ENCODE measurements at places on chromosomes 11 and 22. TPM values are rescaled to one million over a fixed set of nuclear protein-coding genes. Genes with fewer than 3 reads are reported as not detected.

Gene CDCA5
- 45.4 TPM for total RNA-seq

Gene RFPL1
- not detected for total RNA-seq

DNA sequence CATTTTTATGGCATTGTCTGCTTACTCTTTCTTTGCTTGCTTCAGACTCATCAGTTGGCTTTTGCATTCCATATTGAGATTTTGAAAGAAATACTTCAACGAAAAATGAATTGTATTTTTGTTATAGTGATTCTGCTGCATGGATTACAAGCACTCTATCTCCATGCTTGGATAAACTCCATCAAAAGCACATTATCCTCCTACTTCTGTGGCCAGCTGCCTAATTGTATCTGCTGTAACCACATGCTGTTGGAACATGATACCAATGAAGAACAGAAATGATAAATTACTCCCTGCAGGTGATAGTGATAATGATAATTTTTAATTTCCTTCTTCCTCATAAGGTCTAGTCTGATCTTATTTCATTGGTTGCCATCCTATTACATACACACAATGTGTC is 100.8 kb downstream of the PRMT3 start:
- no peak for DNase-seq

DNA sequence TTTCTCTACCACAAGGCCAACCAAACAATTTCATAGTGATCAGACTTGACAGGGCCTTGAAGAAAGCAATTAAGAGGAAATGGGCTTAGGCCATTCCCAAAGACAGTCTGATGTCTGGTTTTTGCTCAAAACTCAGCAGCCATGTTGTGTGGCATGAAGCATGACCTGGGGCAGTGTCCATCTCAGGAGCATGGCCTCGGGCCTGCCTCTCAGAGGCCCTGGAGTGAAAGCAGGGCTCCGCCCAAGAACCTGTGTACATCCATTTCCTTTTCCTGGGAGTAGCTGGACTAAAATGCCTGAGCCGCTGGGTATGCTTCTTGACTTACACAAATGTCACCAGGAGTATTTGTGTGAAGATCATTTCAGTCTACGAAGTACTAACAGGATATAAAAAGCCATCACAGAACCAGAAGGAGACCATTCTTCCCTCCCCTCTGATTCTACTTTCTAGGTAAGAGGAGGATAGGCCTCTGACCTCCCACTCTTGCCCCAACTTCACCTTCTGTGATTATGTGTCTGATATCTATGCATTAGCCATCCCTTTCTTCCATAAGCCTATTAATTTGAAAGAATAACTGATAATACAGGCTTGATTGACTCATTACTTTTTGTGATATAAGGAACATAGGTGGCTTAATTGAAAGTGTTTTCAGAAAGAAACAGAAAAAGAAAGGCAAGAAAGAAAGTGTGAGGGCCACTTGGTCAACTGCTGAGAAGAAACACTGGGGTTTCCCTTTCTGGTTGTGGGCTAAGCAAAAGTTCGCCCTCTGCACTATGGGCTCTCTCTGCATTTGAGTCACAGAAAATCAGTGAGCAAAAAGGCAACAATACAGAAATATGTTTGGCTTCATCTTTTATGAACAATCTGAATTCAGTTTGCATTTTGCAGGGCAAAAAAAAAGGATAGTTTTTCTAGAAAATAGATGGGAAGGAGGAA is 188.6 kb upstream of the MTMR2 start:
- DNase-seq: no peak

DNA sequence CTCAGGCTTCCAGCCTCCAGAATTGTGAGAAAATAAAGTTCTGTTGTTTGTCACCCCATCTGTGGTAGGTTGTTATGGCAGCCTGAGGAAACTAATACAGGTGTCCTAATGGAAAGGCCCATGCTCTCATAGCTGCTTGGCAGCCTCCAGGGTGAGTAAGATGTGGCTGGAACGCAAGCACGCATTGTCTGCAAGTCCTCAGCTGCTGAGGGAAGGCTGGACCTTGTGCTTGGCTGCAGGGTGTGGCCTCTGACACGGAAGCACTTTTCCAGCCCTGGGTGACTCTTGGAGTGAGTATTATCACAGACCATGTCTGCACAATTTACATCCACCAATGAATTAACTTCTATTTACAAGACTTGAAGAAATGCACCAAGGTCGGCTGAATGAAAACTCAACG is 44.4 kb upstream of the BARX2 start:
- no peak for DNase-seq

- no peak for DNase-seq
These were observed 274.2 kb downstream of the CASP12 start for GRCh38 chr11:104624021-104624420.

DNA sequence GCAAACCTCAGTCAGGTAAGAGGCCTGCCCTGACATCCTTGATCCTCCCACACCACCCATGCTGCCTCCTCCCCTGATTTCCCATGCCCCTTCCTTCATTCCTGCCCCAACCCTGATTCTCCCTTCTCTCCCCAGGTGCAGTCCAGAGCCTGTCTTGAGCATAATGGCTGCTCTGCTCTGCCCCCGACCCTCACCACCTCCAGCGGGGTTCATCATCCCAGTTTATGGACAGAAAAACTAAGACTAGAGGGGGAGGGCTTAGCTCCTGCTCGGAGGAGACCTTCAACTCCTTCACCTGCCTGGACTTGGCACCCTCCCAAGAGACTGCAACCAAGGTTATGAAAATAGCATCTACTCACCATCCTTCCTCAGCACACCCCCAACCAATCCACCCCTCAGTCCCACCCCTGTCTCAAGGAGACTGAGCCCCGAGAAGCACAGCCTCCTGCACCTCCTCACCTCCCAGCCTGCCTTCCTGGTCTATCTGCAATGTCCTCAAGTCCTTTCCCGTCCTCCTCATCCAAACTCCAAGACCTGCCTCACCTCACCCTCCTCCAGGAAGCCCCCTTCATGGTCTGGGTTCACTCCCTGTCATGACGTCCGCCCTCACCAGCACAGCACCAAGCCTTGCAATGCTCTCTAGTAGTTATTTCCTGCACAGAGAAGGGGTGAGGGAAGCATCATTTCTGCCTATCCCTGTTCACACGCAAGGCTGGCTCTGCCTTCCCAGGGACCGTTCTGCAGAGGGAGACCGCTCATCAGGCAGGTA is 103.1 kb downstream of the PDE2A start:
- no peak for DNase-seq

DNA sequence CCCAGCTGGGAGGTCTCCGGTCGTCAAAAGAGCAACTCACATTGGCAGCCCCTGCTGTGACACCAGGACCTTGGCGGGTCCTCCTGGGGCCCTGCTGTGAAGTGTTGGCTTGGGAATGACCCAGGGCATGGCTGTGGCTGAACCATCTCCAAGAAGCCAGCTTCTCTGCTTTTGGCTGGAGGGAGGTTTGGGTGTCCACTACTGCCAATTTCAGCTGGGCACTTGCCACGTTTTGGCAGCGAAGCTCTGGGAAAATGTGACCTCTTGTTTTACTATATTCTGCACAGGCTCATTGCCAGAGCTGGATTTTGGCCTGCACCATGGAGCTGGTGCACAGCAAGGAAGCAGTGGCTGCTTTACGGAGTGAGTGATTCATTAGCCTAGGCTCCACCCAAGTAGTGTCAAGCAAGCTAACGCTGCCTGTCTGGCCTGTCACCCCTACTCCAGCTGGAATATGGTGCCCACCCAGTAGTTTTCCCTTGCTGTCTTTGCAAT is 24.3 kb upstream of the SMCO4 start:
- no peak for DNase-seq
